ENCODE measurements at places on chromosomes 13 and 19.

- no peak for DNase-seq
These were observed 1051.5 kb downstream of the DIAPH3 start for GRCh38 chr13:59112221-59112718.

GRCh38 chr13:60572003-60572798, 175.2 kb downstream of the TDRD3 start:
- no peak for DNase-seq

DNA sequence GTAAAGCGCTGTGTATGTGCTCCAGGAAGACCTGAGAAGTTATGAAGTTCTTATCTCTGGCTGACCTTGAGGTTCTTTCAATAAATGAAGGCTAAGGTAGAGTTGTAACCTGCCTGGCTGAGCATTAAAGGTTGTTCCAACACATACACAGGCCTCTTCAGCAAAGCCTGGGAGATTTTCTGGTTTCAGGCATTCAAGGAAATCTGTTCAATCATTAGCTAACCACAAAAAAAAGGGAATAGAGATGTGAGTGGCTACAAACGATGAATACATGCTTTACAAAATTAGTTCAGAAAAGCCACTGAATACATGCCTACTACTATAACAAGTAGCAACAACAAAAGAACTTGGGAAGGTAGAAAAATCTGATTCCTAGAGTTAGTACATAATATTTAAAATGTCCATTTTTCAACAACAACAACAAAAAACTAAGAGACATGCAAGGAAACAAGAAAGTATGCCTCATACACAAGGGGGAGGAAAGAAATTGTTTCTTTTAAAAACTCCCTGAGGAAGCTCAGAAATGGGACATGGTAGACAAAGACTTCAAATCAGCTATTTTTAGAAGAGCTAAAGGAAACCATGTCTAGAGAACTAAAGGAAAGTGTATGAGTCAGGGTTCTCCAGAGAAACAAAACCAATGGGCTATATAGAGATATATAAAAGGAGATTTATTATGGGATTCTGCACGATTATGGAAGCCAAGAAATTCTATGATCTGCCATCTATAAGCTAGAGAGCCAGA, 191.5 kb upstream of the IPO5 start:
- no peak for DNase-seq

DNA sequence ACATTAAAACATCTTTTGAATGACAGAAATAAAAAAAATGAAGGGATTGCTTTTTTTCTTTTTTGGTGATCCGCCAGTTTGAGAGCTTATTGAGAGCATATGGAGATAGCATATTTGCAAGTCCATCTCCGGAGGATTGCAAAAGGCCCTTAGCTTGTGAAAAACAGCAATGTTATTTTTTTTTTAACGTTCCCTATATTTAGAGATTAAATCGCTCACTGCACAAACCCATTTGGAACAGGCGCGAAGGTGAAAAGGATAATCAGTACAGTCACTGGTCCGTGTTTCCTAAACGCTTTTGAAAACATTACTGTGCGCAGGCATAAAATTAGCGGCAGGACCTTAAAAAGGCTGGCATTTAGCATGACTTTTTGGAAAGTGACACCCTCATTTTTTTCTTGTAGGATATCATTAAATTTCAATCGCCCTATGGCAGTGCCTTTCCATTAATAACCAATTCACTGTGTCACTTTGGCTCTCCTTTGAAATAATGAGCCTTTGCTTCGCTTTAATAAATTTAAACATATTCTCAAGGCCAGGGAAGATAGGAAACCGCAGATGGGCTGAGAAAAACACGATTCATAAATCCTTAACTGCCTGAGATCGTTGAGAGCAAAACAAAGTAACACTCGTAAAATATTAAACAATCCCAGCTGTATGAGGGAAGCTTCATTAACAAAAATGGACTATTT, 342.2 kb downstream of the DACH1 start:
- no peak for DNase-seq

Measured in coronary artery (tissue), 2 donors.